ENCODE measurements at places on chromosomes 1 and 21.
A peak's percentile ranks its signal among the peaks of the same experiment; 100 is the strongest.

GRCh38 chr21:39142972-39143371 lies 40.3 kb downstream of the PSMG1 start:
- no peak for DNase-seq

DNA sequence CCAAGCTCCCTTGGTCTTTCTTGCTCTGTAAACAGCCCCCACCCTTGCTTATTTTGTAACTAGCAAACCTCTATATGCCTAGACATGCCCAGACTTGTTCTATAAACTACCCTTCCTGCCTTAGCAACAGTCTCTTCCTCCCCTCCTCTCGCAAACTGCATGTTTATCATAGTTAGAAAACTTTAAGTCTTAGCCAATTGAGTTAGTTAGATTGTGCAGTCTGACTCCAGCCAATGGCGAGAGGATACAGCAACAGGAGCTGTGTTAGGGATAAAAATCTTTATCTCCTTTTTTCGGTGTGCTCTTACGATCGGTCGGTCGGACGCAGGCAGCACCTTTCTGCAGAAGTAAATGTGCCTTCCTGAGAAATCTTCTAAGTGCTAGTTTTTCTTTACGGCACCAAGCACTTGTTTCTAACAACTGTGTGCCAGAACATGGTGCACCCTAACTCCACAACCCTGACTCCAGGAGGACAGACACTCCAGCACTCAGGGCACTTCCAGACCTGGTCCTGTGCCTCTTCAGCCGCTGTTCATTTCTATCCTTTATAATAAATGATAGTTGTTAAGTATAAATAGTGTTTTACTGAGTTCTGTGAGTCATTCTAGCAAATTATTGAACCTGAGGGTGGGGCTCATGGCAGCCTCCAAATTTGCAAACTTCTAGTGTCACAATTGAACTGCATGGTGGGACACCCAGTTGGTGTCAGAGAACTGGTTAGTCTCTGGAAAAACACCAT lies 25.7 kb upstream of the GNG4 start:
- DNase-seq: no peak

DNA sequence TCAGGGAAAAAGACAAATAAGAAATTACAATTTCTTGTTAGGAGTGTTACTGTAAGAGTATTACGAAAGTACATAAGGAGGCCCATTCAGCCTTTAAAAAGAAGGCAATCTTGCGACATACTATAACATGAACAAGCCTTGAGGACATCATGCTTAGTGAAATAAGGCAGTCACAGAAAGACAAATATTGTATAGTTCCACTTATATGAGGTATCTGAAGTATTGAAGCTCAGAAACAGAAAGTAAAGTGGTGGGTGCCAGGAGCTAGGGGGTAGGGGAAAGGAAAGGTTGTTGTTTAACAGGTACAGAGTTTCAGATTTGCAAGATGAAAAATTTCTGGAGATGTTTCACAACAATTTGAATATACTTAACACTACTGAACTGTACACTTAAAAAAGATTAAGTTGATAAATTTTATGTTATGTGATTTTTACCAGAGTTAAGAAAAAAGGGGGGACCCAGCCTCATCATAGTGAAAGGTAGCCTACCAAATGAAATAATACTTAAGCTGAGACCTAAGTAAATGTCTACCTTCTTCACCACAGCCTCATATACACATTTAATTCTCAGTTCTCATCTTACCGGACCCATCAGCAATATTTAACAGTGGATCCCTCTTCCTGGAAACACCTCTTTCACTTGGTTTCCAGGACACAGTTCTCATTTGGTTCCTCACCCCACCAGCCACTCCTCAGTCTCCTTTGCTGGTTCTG lies 19.5 kb downstream of the USP24 start:
- DNase-seq: peak; percentile 27

DNA sequence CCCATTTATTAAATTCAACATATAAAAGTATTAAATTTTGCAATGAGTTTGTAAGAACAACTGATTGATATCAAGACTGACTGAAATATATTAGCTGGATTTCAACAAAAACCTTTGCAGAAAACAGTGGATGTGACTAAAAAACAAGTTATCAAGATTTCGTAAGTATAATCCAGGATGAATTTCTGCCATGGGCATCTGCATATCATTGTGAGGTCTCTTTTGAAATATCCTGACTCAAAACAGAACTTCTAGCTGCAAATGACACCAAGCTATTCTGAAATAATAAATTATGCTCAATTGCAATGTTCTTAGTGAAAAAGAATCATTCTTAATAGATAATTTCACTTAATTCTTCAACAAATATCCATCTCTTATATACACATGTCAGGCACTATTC lies 52.6 kb downstream of the CD34 start:
- DNase-seq: peak; percentile 24

GRCh38 chr1:209601809-209602657 lies 18.5 kb downstream of the CAMK1G start:
- DNase-seq: peak; percentile 57

DNA sequence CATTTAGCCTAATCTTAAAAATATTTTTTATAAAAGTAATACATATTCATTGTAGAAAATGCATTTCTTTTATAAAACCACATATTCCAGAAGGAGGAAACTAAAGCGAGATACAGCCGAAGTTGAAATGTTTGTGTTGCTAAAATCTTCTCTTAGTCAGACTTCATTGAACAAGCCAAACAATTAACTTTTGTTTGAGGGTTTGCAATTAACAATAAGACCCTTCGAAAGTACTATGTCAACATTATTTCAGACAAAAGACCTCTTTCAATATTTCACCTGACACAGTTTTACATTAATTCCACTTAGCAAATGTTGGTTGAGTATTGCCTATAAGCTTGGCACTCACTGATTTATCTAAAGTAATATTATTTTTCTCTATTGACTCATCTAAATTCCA lies 354.0 kb upstream of the ADAMTS5 start:
- DNase-seq: no peak

GRCh38 chr1:201890806-201891450 lies 2.2 kb downstream of the SHISA4 start:
- DNase-seq: no peak

- peak; percentile 46 for DNase-seq
Observed at GRCh38 chr21:45877821-45878469, 103.6 kb upstream of the COL6A1 start.

Data from GM03348 (cell line).